ENCODE measurements at places on chromosomes 3 and 15.
A peak's percentile ranks its signal among the peaks of the same experiment; 100 is the strongest.

DNA sequence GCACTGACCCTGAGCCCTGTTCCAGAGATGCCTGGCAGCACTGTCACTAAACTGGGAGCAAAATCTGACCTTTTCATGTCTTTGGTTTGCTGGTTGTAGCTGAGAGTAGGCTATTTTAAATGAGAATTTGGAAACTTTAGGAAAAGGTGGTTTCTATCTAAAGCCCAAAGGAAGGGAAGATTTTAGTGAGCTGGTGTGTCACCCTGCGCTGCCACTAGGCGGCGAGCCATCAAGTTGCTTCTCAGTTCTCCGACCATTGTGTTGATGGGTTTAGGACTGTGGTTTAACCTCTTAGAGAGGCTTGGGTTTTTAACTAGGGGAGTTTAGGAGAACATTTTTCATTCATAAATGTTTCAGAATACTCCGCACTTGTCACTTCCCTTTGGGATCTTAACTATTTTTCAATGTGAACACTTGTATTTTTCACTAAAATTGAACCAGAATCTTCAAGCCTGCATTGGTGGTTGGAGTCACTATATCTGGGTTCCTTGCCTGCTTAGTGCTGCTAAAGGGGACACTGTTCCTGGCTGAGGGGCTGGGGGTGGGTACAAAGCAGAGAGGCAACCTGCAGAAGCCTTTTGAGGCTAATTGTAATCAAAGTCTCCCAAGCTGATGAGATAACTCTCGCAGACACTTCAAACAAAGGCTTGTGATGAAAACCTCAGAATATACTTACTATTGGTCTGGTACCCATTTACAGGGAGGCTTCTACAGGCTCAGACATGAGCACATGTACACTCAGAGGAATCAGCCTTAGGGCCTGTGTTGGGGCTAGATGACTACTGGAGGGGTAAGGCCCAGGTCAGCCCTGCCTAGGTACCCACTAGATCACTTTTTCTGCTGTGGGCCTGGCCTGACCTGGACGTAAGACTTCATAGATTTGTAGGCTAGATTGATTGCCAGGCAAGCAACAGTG lies 16.8 kb downstream of the EXOSC7 start:
- DNase-seq = no peak

- DNase-seq = peak; percentile 11
These were observed 2.3 kb downstream of the SH3BP5 start for GRCh38 chr3:15330031-15330596.

GRCh38 chr15:80595396-80595795 lies 99.7 kb upstream of the ABHD17C start:
- DNase-seq = no peak

- DNase-seq = no peak
These were observed 135.4 kb downstream of the ATG7 start for GRCh38 chr3:11407644-11408043.

GRCh38 chr15:98666441-98666840 lies 18.1 kb downstream of the IGF1R start:
- DNase-seq = no peak

- no peak for DNase-seq
These were observed 30.2 kb downstream of the EPHB3 start for GRCh38 chr3:184591789-184592188.

GRCh38 chr3:126540342-126540849 lies 16.4 kb downstream of the CHST13 start:
- DNase-seq = no peak

Measured in midbrain (tissue), 1 donor.